ENCODE measurements at places on chromosomes 5 and 9.

DNA sequence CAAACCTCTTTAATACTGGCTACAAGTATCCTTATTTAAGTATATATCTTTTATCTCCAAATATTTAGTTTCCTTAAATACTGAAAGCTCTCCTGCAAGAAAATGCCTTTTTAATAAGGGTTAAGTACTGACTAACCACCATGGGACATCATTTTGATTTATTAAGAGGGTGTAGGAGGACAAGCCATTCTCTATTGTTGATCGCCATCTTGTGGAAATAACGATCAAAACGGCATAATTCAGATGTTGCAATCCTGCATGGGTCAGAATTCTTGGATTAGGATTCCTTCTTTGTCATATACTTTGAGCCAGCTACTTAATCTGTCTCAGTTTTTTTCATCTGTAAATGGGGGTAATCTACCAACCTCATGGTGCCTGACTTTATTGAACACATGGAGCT is 28.7 kb upstream of the C5orf46 start:
- DNase-seq, result no peak

DNA sequence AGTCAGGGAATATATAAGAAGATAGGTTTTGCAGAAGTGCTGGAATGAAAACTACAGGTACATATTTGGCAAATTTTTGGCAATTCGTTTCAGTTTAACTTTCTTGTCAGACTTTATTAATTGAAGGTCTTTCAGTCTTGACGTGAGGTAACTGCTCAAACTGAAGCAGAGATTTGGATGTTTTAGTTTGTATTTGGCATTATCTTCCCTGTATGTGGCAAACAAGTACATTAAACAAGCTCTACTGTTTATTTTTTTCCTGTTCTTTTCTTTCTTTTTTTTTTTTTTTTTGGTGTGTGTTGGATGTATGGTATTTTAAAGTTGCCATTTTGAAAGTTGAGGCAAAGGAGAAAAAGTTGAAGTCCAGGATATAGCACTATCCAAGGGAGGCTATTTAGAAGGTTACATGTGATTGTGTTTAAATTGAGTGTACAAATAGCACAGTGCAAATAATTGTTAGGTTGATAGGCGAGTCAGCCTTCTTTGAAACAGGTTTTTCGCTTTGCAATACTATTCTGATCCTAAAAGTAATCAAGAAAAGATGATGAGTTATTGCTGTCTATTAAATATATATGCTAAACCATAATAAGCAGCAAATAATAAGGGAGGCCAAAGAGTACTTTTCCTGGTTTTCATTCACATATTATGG is 2.2 kb downstream of the PBX3 start:
- no peak for DNase-seq

- no peak for DNase-seq
These were observed 107.3 kb upstream of the PRLR start for GRCh38 chr5:35337340-35338156.

- no peak for DNase-seq
These were observed 7.8 kb downstream of the KCNV2 start for GRCh38 chr9:2725126-2725525.

GRCh38 chr9:14345354-14346230 is 31.7 kb upstream of the NFIB start:
- no peak for DNase-seq

Measured in CD4-positive, alpha-beta T cell treated with Interleukin-17A for 1 hour (primary cell).